ENCODE measurements at places on chromosomes 3 and 15.

DNA sequence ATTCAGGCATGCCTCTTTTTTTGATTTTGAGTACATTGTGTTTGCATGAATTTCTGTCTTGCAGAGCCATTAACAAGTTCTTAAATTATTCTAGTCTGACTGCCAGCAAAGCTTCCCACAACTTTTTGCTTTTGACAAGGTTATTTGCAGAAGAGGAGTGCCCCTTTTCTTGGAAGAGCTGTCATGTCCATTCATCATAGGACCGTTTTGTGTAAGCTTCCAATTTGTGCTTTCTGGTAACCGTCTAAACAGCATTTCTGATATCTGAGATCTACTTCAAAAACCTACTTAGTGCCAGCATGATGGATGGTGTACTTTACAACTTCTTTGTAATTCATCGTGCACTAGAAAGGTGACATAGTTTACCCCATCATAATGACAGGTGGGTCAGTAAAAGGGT lies 379.7 kb downstream of the NAALADL2 start:
- no peak for DNase-seq

GRCh38 chr3:127172781-127173515 lies 20.0 kb upstream of the PRR23E start:
- no peak for DNase-seq

DNA sequence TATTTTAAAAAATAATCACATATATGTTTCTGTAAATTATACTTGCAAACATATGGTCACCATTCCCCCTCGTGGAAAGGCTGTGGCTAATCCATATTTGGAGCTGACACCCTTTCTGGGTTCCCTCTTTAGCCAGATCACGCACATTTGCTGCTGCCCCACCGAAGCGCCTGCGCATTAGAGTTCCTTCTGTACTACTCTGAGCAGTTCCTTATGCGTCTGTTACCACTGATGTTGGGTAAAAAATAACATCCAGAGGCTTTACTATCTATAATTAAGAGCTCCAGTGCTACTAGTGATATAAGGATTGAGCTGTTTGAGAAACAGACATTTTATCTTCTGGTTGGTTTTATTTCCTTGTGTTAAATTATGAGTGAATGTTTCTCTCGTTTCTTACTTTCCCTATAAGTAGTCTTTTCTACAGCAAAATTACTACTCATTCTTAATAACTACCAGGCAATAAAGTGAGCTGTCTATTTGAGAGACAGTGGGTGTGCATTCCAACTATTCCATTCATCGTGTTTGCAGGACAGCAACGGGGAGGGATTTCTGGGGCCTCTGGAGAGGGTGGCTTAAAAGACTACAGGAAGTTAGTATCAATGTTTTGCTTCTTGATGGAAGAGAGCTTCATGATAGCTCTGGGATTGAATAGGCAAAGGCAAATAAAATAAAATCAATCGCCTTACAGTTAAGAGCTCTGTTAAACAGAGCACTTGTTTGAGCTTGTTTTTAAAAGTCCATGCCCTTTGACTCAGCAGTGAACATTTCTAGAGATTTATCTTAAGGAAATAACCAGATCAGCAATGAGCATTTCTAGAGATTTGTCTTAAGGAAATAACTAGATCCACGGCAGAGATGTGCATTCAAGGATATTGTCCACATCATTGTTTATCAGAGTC lies 245.2 kb downstream of the CD47 start:
- DNase-seq, result no peak

DNA sequence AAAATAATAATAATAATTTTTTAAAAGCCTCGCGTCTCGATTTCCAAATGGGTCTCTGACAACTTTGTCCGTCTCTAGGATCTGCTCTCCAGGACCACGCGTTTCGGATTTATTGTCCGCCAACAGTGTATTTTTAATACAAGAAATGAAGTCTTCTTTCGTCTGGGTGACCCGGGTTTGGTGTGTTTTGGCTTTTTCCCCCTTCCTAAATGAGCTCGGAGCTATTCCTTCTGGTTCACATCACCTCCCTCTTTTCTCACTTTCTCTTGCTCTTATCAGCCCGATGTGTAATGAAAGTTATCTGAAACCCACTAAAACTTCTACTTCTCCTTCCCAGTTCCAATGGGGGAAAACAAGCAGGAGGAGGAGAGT lies 516.7 kb downstream of the MECOM start:
- no peak for DNase-seq

GRCh38 chr3:197458906-197459470 lies 96.8 kb downstream of the BDH1 start:
- DNase-seq, result no peak

DNA sequence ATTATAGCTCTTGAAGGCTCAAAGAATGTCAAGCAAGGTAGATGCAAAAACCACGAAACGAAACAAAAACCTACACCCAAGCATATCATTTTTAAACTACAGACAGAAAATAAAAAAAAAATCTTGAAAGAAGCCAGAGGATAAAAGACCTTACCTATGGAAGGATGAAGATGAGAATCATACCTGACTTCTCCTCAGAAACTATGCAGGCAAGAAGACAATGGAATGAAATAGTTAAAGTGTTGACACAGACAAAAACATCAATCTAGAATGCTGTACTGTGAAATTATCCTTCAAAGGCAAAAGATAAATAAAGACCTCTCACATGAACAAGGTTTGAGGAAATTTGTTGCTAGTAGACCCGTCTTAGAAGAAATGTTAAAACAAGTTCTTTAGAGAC lies 372.0 kb downstream of the ZIC4 start:
- no peak for DNase-seq

- no peak for DNase-seq
Measured at GRCh38 chr15:57457726-57458125, 81.4 kb downstream of the CGNL1 start.

DNA sequence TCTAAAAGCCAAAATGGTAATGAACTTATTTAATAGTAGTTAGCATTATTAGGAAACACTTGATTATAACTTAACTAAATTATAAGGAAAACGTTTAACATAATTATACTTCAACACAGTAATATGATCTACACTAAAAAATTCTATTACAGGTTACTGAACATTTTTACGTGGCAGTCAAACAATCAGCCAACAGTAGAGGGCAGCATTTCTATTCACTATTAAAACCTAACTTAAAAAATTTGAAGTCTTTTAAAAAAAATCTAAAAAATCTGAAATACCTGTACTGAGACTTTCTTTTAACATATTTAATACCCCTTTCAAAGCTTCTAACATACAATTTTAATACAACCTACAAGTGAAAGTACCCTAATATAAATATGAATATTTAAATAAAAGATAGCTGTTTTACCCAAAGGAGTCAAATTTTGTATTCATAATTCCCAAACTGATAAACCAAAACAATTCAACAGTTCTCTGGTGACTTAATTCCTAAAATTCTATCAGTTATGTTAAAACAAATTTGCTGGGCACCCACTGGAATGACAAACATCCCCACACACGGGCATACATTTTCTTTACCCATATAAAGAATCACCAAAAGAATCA lies 41.5 kb downstream of the DLG1 start:
- no peak for DNase-seq

DNA sequence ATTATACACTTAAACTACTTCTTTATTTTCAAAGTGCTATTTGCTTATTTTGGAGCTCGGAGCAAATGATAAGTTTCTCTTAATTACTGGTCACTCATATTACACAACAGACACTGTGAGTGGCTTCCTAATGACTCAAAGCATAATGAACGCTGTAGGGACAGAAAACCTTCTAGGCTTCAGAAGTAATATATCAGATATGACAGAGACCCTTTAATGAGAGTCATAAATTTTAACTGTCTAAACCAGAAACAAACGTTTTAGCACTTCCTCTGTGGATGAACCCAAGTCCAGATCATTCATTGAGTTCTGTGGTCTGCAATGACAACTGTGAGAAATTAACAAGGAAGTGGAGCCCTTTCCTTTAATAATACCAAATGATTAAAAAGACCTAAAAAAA lies 66.6 kb downstream of the ARPP21 start:
- no peak for DNase-seq

DNA sequence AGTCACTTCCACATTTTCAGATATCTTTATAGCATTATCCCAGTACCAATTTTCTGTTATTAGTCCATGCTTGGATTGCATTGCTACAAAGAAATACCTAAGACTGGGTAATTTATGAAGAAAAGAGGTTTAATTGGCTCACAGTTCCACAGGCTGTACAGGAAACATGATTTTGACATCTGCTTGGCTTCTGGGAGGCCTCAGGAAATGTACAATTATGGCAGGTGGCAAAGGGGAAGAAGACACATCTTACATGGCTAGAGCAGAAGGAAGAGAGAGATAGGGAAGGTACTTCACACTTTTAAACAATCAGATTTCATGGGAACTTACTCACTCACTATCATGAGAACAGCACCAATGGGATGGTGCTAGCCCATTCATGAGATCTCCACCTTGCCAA lies 172.3 kb upstream of the GPR149 start:
- no peak for DNase-seq

- no peak for DNase-seq
Measured at GRCh38 chr3:140092848-140093536, 158.0 kb downstream of the CLSTN2 start.

DNA sequence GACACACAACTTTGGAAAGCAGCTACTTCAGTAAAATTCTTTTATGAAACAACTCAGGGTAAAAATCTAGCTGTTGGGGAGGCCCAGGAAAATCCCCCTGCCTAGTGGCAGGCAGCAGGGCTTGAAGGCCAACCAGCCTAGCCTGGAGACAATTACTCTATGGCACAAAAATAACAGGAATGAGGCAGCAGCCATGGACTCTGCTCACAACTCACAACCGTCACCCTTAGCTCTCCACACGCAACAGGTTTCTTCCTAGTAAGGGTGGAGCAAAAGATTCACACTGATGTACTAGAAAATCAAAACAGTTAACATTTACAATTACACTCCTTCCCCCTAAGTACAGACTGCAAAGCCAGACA lies 530 bp upstream of the FBXL22 start:
- DNase-seq, result no peak

- DNase-seq, result peak; percentile 30
Measured at GRCh38 chr3:71930056-71930991, 145.4 kb upstream of the PROK2 start.

GRCh38 chr3:4814305-4814903 lies 164.8 kb upstream of the BHLHE40 start:
- DNase-seq, result no peak

DNA sequence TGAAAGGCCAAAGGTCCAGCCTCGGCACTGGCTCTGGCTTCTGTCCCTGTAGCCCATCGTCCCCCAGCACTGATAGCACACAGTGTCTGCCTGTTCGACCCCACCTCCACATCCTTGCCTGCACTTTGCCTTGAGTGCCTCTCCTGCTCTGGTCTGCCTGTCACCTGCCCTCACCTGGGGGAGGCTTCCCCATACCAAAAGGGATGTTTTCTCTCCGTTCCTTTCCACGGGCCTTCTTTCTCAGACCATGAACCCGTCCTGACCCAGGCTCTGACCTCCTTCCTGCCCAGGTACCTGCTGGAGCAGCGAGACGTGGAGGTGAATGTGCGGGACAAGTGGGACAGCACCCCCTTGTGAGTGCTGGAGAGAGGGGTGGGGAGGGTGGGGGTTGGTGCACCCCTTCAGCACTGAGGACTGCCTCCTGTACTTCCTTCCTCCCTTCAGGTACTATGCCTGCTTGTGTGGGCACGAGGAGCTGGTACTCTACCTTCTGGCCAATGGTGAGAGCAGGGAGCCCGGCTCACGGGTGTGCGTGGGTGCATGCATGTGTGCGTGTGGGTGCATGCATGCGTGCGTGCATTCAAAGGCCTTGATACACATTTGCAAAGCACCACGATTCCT lies 1.5 kb downstream of the ABTB1 start:
- DNase-seq, result no peak

- no peak for DNase-seq
Measured at GRCh38 chr3:167521006-167521355, 47.1 kb upstream of the SERPINI2 start.

DNA sequence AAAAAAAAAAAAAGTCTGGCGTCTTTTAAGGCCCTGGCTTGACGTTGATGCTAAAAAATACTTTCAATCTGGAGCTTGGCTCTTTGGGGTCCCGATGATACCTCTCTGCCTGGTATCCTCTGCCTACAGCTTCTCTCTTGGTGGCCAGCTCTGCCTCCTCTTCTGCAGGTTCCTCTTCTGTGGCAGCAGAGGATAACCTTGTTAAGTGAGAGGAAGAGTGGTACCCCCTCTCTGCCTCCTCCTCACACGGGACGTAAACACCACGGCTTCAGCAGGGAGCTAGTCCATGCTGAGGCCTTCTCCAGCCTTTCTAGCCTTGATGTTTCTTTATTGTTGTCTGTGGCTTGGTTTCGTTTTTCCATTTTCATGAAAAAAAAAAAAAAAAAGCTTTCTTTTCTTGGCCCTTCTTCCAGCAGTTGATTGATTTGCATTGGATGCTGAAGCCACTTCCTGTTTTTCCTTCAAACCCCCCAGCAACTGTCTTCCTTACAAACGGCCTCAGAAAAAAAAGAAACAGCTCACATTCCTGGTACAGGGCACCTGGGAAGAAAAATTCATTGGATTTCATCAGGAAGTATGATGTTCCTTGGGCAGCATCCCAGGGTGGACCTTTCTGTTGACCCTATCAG lies 59.7 kb downstream of the RORA start:
- DNase-seq, result no peak

GRCh38 chr3:76267851-76268380 lies 482.6 kb upstream of the ZNF717 start:
- no peak for DNase-seq

GRCh38 chr3:126029241-126029640 lies 54.7 kb downstream of the SLC41A3 start:
- DNase-seq, result no peak

DNA sequence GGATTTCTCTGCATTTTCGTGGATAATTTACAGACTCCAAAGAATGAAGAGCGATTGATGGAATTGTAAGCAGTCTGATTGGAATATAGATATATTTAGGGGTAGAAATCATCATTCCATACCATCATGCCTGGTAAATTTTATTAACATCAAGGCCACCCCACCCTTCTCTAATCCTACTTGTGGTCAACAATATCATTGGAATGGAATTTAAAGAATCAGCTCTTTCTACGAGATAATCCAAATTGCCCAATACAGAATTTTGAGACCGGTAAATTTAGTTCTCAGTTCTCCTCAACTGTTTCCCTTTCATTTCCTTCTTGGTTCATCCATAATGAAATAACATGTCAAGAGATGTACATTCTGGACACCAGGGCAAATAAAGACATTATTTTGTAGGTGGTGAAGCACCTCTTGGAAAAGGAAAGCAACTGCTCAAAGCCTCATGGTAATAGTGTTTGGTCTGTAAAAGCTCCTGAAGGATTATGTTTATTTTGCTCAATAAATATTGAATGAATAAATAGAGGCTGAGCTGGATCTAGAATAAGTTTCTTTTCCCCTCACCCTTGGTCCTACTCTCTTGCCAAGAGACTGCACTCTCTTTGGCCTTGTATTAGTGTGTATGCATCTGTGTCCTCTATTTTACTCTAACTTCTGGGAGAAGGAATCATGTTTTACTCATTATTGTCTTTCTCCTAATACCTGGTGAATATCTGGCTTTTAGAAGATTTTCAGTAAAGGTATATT lies 133.7 kb upstream of the BCL6 start:
- DNase-seq, result no peak

- no peak for DNase-seq
Measured at GRCh38 chr3:37145611-37146010, 28.8 kb downstream of the LRRFIP2 start.
